DND-41 (cell line): ENCODE measurements at places on chromosomes 5 and 9.

DNA sequence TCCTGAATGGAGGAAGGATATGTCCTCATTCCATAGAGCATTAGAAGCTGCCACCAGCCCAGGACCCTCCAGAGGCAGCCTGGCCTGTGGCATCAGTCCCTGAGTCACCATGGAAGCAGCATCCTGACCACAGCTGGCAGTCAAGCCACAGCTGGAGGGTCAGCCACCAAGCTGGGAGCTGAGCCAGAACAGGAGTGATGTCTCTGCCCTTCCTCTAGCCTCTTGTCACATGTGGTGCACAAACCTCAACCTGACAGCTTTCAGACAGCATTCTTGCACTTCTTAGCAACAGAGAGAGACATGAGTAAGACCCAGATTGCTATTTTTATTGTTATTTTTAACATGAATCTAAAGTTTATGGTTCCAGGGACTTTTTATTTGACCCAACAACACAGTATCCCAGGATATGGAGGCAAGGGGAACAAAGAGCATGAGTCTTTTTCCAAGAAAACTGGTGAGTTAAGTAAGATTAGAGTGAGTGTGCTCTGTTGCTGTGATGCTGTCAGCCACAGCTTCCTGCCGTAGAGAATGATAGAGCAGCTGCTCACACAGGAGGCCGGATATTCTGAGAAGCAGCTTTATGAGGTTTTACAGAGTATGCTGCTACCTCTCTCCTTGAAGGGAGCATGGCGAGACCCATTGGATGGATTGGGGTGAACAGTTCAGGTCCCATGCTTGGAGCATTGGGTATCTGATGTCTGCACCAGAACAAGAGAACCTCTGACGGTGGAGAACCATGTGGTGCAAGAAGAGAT is 13.0 kb upstream of the CYFIP2 start:
- peak; percentile 92 for DNase-seq

GRCh38 chr5:160271396-160271795 is 41.0 kb downstream of the CCNJL start:
- DNase-seq: peak; percentile 51

GRCh38 chr9:113973963-113974413 is 97.9 kb downstream of the ZNF618 start:
- DNase-seq: no peak

GRCh38 chr9:32331240-32331639 is 53.2 kb upstream of the ACO1 start:
- no peak for DNase-seq

GRCh38 chr9:109966643-109967368 is 186.8 kb downstream of the PALM2AKAP2 start:
- no peak for DNase-seq

DNA sequence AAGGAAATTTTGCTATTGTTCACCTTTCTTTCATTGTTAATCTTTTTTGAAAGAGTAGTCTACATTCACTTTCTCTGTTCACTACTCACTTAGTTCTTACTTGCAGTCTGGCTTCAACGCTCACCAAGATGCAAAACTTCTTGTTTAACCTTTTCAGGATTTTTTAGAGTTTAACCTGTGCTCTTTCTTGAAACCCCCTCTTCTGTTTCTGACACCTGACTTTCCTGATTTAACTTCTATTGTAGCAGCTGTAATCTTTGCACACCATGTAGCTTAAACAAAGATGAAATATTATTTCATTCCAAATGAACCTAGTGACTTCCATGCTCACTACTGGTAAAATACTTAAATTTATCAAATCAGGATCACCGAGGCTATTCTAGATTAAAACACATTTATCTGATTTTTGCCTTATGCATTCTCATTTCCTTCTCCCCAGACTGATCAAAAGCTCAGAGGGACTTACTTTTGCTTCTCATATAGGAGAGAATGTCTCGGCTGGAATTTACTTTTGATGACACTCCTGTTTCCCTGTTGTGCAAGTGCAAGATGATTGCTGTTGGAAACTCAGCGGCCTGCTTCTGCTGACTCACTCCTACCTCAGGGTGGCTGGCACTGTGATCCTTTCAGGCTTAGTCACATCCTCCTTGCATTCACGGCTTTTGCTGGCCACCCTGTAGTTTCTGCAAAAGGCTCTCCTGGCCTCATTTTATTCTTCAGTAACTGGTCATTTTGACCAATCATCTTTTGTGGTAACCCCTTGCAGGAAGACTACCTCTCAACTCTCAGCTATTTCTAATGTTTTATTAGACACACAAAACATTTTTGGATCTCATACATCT is 109.3 kb upstream of the IFNE start:
- no peak for DNase-seq

DNA sequence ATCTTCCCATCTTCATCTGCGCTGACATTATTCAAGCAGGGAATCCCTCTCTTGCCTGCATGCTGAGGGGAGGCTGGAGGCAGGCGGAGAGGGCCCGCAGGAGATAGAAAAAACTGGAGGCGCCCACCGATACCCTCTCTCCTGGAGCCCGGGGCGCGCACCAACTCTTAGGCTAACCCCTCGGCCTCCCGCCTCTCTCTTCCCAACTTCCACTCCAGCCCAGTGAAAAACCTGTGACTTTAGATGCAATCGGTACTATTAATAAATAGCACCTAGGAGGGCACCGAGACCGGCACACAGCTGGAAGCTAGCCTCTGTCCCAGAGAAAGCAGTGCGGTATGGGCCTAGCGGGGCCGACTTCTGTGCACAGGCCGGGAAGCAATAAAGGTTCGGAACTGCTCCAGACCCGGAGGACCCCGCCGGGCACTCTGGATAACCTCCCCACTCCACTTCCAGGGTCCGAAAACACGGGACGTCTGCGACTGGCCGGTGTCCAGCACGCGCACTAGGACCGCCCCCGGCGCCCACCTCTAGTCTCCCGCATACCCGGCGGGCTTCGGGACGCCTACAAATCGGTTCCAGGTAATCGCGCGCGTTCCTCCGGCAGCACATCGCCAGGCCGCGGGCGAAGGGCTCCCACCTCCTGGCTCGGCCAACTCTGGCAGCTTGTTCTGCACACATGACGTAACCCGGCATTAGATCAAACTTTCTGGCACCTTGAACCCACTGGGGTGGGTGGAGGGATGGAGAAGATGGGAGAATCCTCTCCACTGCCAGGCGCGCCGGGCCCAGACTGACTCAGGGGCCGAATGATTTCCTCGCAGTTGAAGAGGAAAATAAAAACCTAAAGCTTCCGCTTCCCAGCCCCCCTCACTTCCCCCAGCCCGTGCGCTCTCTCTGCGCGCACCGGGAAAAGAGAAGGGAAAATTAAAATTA is 1.4 kb downstream of the EFNA5 start:
- DNase-seq: no peak

DNA sequence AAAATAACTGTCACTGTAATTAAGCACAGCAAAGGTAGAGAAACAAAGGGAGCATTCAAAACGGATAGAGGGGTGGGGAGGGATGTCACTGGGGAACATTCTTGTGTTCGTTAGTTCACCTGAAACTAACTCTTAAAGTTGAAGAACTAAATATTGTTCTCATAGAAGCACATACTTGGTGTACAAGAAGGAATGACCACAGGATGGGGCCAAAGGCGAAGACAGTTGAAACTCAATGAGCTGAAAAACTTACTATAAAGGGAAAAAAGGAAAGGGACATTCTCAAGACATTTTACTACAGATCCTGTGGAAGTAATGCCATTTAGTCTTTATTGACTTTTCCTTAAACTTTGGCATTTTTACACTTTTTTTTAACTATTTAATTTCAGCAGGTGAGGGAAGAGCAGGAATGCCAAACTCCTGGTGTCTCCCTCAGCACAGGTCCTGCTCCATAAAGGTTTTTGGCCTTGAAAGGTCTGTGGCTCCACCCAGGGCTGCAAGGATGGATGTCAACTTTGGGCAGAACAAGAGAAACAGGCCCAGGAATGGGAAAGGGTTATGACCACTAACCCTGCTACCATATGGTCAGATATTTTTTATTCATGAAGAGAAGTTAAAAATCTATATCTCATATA is 197.6 kb upstream of the RASA1 start:
- no peak for DNase-seq

- peak; percentile 22 for DNase-seq
Observed at GRCh38 chr5:173643964-173644363, 27.5 kb upstream of the BOD1 start.

DNA sequence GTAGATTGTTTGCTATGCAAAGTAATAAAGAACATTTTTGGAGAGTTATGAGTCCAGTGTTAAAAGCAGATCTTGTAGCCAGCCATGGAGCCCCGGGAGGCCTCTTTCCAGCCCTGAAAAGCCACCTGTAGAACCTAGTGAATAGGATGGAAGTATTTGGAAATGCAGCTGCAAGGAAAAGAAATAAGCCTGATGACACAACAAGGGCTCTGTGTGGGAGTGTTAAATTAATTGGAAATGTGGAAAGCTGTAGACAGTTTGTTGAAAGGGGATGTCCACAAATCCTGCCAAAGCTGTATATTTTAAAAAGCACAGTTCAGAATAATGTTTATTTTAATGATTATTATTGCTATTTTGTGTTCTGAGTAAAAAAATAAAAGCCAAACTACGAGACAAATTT is 152.5 kb upstream of the GHR start:
- no peak for DNase-seq

DNA sequence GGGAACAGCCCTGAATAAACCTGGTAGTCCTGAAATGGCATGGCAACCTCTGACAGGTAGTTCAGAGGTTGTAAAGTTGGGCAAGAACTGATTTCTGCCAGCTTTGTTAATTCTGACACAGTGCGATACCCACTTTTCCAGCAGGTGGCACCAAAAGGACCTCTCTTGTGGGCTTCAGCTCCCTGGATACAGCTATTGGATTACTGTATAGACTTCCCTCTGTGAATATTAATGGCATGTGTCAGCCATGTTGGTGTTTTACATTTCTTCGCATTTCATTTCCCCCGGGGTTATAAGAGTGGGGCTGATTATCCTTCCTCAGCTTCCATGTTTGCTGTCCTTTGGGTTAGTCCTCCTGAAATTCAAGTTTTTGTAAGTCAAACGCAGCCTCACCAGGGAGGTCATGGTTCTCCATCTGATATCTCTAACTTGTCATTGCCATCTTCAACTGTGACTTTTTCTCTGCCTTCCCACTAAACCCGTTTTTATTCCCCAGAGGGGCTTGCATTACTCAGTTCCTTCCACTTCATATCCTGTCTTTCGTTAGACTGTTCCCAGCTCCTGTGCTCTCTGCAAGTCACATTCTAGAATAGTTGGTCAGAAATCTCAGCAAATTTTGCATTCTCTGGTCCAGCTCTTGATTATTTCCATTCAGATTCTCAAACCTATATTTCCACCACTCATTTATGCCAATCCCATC is 135.6 kb downstream of the LIFR start:
- peak; percentile 49 for DNase-seq

GRCh38 chr9:93064392-93065134 is 6.1 kb downstream of the SUSD3 start:
- peak; percentile 96 for DNase-seq

- no peak for DNase-seq
Observed at GRCh38 chr5:41754857-41755256, 115.4 kb downstream of the OXCT1 start.

GRCh38 chr5:9533562-9534364 is 12.1 kb downstream of the SEMA5A start:
- no peak for DNase-seq

DNA sequence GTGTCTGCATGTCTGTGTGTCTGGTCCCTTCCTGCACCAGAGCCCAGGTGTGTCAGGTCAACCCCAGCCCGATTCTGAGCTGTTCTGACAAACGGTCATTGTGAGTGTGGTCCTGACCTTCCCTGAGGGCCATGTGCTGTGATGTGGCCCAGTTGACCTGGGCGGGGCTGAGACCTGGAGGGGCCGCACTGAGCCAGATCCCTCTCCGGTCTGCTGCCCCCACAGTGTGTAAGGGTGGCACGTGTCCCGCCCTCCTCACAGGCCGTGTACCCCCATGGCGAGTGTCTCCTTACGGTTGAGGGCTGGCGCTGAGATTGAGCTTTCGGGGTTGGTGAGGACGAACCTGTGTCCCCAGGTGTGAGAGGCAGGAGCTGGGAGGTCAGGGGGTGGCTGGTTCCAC is 136.5 kb downstream of the MRPL36 start:
- no peak for DNase-seq

GRCh38 chr9:69465473-69465872 is 140.5 kb downstream of the ENTREP1 start:
- DNase-seq: no peak

GRCh38 chr5:117681431-117682254 is 1107.0 kb upstream of the SEMA6A start:
- no peak for DNase-seq

GRCh38 chr9:127953154-127953553 is 15.5 kb upstream of the DPM2 start:
- DNase-seq: no peak

DNA sequence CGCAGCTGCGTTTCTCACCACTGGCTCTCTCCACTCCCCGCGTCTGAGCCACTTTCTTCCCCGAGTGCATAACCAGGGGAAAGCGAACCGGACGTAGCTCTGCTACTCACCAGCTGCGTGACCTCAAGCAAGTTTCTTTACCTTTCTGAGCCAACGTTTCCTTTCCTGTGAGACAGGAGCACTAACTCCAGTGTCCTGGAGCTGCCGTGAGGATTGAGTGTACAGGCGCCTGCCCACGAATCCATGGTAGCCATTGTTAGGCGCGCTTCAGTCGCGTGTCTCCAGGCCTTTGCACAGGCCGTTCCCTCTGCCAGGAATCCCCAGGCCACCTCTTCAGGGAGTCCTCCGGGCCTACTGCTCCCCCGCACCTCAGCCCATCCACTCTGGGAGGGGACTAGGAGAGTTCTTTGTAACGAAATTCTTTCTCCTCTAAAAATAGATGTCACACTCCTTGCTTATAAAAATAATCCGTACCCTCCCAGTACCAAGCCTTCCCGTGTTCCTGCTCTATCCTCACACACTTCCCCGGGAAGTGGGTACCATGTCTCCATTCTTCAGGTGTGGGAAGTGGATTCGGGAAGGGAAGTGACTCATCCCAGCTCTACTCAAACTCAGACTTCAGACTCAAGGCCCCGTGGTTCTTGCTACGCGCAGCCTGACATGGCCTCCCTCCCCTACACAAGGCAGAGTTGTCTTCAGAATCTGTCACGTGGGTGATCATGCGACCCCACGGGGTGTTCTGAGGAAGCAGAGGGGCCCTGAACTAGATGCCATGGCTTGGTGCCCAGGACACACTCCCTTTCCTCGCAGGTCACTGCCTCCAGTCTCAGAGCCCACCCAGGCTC is 16.1 kb upstream of the CRB2 start:
- DNase-seq: no peak

DNA sequence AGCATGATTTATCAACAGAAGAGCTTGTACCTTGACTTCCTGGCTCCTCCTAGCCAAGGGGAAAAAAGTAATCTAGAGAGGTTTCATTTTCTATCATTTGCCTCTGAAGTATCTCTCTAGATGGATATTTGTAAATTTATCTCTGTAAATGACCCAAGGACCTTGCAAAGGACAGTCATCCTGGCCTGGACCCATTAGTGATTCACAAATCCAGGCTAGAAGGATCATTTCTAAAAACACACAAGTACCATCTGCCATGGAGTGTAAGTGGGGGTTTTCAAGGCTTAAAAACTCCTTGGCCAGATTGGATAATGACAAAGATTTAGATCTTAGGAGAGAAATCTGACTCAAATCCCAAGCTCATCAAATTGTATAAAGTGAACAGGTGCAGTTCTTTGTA is 8.1 kb downstream of the TTC23L start:
- no peak for DNase-seq
